Upper lobe of right lung (tissue), 1 donor: ENCODE measurements at places on chromosomes 5 and 9.

- no peak for DNase-seq
Observed at GRCh38 chr5:152638996-152639552, 234.0 kb upstream of the NMUR2 start.

DNA sequence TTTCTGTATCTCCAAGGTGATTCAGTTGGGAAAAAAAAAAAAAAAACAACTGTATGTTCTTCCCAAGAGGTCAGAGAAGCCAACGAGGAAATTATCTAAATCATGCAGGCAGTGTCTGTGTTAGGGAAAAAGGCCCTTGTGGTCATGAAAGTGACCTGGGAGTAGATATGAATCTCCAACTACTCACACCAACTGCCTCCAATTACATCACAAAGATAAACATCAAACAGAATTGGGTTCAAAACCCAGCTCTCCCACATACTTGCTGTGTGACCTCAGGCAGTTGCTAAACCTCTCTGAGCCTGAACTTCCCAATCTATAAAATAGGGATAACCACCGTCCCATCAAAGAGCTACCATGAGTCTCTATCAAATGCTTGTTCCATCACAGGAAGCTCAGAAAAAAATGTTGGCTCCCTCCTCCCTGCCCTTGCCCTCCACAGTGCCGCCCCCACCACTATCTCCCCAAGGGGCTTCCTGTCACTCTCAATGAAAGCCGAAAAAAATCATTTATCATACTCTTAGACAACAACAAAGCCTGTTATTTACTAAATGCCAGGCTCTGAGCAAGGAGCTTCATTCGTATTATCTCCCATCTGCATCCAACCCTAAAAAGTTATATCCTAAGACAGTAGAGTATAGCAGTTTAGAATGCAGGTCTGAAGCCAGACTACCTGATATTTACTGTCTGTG is 42.9 kb downstream of the CDK5RAP2 start:
- no peak for DNase-seq

- DNase-seq = no peak
Observed at GRCh38 chr5:83589786-83590185, 118.2 kb downstream of the VCAN start.

DNA sequence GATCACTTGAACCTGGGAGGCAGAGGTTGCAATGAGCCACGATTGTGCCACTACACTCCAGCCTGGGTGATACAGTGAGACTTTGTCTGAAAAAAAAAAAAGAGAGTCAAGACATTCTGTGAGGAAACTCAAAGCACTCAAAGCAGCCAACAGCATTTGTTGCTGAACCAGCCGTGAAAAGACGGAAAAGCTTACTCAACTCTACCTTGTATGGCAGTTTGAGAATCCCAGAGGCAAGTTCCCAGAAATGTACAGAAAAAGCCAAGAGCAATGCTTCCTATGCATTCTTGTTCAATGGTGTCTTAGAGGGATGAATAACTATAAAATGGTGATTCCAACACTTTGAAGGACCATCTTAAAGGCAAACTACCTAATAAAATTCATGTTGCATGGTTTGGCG is 170.2 kb downstream of the HSD17B3 start:
- DNase-seq = no peak

DNA sequence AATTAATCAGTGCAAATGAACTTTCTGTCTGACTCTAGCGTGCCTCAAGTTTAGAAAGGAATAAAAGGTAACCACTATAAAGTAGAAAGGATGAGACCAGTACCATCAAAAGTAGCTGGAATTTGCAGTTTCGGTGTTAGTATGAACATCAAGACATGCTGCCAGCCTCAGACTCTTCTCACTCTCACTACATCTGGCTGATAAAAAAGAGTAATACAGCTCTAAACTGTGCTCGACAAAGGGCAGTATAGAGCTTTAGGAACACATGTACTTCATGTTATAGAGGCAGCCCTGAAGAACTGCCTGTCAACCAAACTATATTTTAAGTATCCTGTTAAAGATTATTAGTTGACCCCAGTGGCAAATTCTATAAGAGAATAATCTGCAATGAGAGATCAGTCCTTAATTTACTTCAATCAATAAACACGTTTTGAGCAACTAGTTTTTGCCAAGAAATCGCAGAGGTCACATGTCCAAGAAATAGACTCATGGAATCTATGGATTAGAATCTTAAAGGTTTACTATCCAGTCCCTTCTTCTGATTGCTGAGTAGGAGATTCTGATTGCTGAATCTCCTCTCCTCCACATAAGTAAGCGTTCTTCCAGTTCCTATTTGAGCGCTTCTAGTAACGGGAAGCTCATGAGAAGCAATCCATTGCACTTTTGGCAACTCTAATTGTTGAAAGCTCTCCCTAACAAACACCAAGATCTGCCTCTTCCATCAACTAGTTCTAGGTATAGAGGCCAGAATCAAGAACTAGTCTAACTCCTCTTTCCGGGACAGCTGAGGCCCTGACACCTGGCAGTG is 941 bp downstream of the XPA start:
- no peak for DNase-seq
